A549 treated with Hydrocortisone at 1 μM for 4 hours (cell line): ENCODE measurements at places on chromosomes 1 and 21. TPM values are rescaled to one million over a fixed set of nuclear protein-coding genes. Genes with fewer than 3 reads are reported as not detected.

The CYP4Z1 gene
- not detected in 5 replicates for total RNA-seq

The KIF14 gene
- total RNA-seq = 6.5 to 12.2 TPM (median 9.9 TPM) in 5 replicates

The PDC gene
- total RNA-seq = not detected in 5 replicates

The MTMR11 gene
- 6.3 to 8.1 TPM (median 7.2 TPM) in 5 replicates for total RNA-seq

The ANGPTL7 gene
- not detected in 5 replicates for total RNA-seq

The OXCT2 gene
- total RNA-seq = 0.35 to 0.67 TPM (median 0.43 TPM) in 5 replicates

The C1QC gene
- not detected in 5 replicates for total RNA-seq

The PUM1 gene
- total RNA-seq = 23.0 to 36.2 TPM (median 30.2 TPM) in 5 replicates

The COA6 gene
- 81.2 to 89.1 TPM (median 84.1 TPM) in 5 replicates for total RNA-seq

The LCE1A gene
- total RNA-seq = not detected in 5 replicates

The CIART gene
- total RNA-seq = 1.5 to 3.1 TPM (median 2.2 TPM) in 5 replicates

The CHAF1B gene
- 10.9 to 12.7 TPM (median 12.1 TPM) in 5 replicates for total RNA-seq

The ZNF436 gene
- 4.9 to 6.6 TPM (median 5.4 TPM) in 5 replicates for total RNA-seq

The GJA9 gene
- total RNA-seq = 0.07 TPM in 1 of 5 replicates, not detected in the others

The FAM163A gene
- not detected in 5 replicates for total RNA-seq

The C8B gene
- not detected in 5 replicates for total RNA-seq

The IFNAR2 gene
- 14.6 to 16.3 TPM (median 15.4 TPM) in 5 replicates for total RNA-seq

The HRNR gene
- total RNA-seq = not detected in 5 replicates

The RCSD1 gene
- total RNA-seq = 0.06 to 0.21 TPM (median 0.06 TPM) in 3 of 5 replicates, not detected in the others

The NPHS2 gene
- not detected in 5 replicates for total RNA-seq

The SPRR1A gene
- total RNA-seq = not detected in 5 replicates

The MPL gene
- 0.17 to 0.22 TPM (median 0.21 TPM) in 3 of 5 replicates, not detected in the others for total RNA-seq

The SLC30A2 gene
- 0.24 to 0.58 TPM (median 0.42 TPM) in 5 replicates for total RNA-seq

The CLEC20A gene
- not detected in 5 replicates for total RNA-seq

The LCA5L gene
- 1.3 to 1.8 TPM (median 1.6 TPM) in 5 replicates for total RNA-seq

The MLLT11 gene
- 12.6 to 16.9 TPM (median 15.3 TPM) in 5 replicates for total RNA-seq

The TP73 gene
- total RNA-seq = 0.61 to 0.81 TPM (median 0.64 TPM) in 5 replicates

The ADGRL4 gene
- total RNA-seq = not detected in 5 replicates

The CGN gene
- 2.0 to 2.4 TPM (median 2.3 TPM) in 5 replicates for total RNA-seq

The MTARC1 gene
- 7.8 to 9.6 TPM (median 8.7 TPM) in 5 replicates for total RNA-seq

The IL20 gene
- not detected in 5 replicates for total RNA-seq

The S100B gene
- total RNA-seq = not detected in 5 replicates

The RGSL1 gene
- total RNA-seq = not detected in 5 replicates

The SYT11 gene
- 0.92 to 1.5 TPM (median 1.3 TPM) in 5 replicates for total RNA-seq

The TTC39A gene
- 1.4 to 2.7 TPM (median 1.7 TPM) in 5 replicates for total RNA-seq

The OLIG2 gene
- not detected in 5 replicates for total RNA-seq

The AVPR1B gene
- not detected in 5 replicates for total RNA-seq

The CXADR gene
- 7.4 to 15.2 TPM (median 11.2 TPM) in 5 replicates for total RNA-seq

The GLIS1 gene
- 0.08 to 0.12 TPM (median 0.09 TPM) in 4 of 5 replicates, not detected in the other for total RNA-seq

The FOXO6 gene
- total RNA-seq = 0.46 to 1.1 TPM (median 0.82 TPM) in 5 replicates

The ERO1B gene
- 2.1 to 3.1 TPM (median 2.6 TPM) in 5 replicates for total RNA-seq

The PLA2G2A gene
- not detected in 5 replicates for total RNA-seq

The HPDL gene
- 2.4 to 3.9 TPM (median 3.6 TPM) in 5 replicates for total RNA-seq
